ENCODE measurements at places on chromosomes 7 and 10. TPM values are rescaled to one million over a fixed set of nuclear protein-coding genes. Genes with fewer than 3 reads are reported as not detected.

The VWDE gene
- total RNA-seq = 4.0 TPM

The GRM3 gene
- total RNA-seq = not detected

DNA sequence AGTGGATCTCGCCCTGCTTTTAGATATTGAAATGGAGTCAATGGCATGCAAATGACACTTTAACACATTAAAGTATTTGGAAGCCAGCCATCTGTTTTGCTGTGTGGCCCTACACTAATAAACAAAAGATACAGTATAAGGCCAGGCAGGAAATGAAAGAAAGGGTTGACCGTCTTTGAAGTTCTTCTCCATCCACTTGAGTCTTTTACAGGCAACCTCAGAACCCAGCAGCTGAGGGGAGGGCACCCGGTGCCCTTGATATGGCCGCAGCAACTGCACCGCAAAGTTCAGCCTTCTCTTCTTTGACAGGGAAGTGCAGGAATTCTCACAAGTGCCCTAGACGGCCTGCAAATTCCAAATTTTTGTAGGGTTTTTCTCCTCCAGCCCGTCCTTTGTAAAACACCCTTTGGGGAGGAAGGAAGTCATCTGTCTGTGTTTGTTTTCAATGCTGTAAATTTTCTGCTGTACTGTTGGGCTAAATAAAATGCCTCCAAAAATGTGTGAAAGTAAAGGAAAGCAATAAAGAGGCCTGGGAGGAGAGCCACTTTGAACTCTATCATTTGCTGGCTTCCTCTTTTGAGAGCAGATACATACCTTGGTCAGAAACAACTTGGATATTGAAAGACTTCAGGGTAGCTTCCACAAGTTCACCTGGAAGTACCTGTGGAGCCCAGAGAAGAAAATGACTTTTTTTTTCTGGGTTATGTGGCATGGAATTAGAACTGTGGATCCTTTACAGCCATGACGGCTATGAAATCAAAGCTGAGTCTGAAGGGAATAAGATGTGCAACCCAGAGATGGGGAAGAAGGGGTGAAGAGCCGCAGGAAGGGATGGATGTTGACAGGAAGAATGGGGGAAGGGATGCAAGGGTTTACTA lies 3.6 kb downstream of the HOXA1 start:
- peaks cover 40% of the 10 kb centered on the region for H3K4me1 ChIP-seq
- peaks cover 83% of the 10 kb centered on the region for H3K27me3 ChIP-seq
- H3K4me3 ChIP-seq = no peak overlapping the region
- H3K36me3 ChIP-seq = peaks cover 8% of the 10 kb centered on the region
- no peak overlapping the region for H3K27ac ChIP-seq

GRCh38 chr7:41699516-41699915 lies 3.4 kb downstream of the INHBA start:
- no peak for DNase-seq
- H3K27me3 ChIP-seq = peaks cover 53% of the 10 kb centered on the region
- no peaks in the 10 kb centered on the region for H3K36me3 ChIP-seq

GRCh38 chr10:86163522-86164173 lies 202.9 kb downstream of the GRID1 start:
- peaks cover under 1% of the 10 kb centered on the region for H3K27me3 ChIP-seq
- no peaks in the 10 kb centered on the region for H3K4me1 ChIP-seq
- no peak overlapping the region for H3K4me3 ChIP-seq
